ENCODE measurements at places on chromosomes 1 and 21.
A peak's percentile ranks its signal among the peaks of the same experiment; 100 is the strongest.

DNA sequence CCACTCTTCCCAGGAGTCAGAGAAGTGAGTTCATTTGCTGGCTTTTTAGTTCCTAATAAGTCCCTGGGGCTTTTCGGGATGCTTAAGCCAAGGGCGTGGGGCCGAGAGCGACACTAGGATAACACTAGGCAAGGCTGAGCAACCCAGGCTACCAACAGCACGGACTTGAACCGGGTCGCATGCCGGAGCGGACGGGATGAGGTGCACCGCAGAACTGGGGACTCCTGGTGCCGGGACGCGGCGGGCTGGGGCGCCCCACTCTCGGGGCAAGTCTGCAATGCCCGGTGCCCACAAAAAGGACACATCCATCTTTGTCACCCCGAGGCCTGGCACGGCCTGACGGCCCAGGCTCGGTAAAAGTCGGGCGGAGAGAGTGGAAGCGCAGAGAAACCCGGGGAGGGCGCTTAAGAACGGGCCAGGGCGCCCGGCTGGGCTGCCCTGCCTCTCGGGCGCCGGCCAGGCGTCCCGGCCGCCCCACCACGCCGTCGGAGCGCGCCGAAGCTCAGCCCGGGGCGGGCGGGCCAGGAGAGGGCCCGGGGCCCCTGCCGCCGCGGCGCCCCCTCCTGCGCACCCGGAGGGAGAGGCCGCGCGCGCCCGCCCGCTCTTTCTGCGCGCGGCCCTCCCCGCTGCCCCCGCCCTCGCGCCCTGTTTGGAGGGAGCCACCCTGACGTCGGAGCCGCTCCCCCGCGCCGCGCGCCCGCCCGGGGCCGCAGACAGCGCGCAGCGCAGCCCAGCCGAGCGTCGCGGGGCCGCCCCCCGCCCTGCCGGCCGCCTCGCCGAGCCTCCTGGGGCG, at the start of gene NBL1:
Gene NBL1 (plus strand): TSS at position 710 of the 793 bp plus-strand sequence. CDS start 10,720 bp downstream, outside the sequence.
- peak; percentile 73 for DNase-seq

- peak; percentile 86 for DNase-seq
These were observed 1.4 kb downstream of the ITGB2 start for GRCh38 chr21:44919111-44919912.

DNA sequence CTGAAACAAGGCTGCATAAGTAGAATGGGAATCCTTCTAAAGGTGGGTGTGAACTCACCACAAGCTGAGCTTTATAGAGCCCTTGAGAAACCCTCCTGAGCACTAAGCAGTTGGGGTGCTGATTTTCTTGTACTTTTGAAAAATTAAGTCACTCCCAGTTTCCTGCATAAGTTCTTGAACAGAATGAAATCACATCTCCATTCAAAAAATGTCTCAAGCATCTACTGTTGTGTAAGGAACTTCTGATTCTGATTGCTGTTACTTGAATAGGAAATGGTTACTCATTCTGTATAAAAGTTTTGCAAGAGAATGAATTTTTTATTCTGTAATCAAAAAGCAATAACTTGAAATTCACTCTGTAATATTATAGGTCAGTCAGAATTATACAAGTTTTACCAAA, 50.8 kb upstream of the WNT2B start:
- DNase-seq = peak; percentile 19

DNA sequence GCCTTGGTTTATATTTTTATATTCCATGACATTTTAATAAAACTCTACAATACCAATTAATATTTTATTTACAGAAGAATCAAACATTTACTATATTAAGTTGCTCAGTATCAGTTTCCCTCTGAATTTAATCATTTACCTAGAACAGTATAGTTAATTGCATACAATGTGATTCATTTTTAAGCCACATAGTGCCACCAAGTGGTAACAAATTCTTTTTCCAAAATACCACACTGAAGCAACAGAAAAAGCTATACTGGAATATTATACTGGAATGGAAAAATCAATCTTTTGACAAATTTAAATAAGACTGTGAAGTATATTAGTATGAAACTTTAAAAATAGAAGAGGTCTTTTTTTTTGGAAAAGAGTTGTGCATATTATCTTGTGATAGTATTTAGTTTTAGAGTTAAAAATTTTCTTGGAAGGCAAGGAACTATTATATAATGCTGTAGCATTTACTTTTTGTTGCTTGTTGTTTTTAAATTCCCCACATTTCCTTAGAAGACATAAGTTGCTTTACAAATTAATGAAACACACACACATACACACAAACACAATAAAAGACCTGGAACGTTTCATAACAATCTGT, 57.3 kb downstream of the ZNF644 start:
- DNase-seq = no peak

GRCh38 chr1:14538335-14538734, 60.1 kb upstream of the KAZN start:
- DNase-seq = no peak

DNA sequence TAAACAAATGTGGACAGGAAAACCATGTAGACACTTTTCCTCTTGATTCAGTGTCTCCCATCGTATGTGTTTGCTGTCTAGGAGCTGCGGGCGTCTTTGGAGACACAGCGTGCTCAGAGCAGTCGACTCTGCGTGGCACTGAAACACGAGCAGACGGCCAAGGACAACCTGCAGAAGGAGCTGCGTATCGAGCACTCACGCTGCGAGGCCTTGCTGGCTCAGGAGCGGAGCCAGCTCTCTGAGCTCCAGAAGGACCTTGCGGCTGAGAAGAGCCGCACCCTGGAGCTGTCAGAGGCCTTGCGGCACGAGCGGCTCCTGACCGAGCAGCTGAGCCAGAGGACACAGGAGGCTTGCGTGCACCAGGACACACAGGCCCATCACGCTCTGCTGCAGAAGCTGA, 27.2 kb upstream of the DIP2A start:
- DNase-seq = no peak

GRCh38 chr21:27108228-27108627, 141.3 kb upstream of the ADAMTS5 start:
- DNase-seq = no peak

- no peak for DNase-seq
These were observed 66.0 kb upstream of the BACH1 start for GRCh38 chr21:29232530-29233255.

DNA sequence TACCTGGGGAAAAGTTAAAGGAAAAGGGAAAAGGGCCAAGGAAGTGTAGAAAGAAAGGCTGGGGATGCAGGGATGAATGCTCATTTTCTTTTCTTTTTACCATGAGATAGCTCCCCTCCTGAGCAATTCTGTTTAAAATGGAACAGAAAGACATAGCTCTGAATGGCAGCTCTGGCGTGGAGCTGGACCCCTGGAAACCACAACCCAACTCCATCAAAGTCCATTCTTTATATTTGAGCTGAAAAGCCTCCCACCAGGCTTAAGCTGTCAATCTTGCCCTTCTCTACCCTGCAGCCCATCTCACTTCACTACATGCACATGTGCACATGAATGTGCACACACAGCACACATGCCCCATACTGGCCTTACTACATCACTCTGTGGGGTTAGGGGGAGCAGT, 69.2 kb downstream of the TNR start:
- no peak for DNase-seq

DNA sequence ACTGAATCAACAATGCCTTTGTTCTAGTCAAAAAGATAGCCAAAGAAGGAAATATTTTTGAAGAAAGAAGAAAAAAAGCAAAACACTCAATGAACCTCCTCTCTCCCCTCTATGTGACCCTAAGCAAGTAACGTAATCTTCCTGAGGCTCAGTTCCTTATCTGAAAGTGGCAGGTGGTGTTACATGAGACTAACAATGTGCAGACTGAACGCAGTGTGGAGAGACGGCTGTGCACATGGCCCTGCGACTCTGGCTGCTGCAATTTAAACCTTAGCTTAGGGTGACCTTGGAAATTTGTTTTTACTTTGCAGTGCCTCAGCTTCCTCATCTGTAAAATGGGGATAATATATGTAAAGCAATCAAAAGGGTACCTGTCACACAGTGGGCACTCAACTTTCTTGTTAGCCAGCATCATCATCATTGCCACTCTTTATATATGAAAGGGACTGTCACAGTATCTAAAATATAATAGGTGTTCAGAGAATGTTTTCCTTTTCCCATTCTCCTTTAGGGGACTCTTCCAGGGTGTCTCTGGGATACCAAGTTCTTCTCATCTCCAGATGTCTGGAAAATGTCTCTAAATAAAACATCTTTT, 100.1 kb upstream of the JUN start:
- no peak for DNase-seq

- DNase-seq = no peak
These were observed 102.4 kb upstream of the ST6GALNAC5 start for GRCh38 chr1:76764638-76765454.
